ENCODE measurements at places on chromosomes 12 and 14. TPM values are rescaled to one million over a fixed set of nuclear protein-coding genes. Genes with fewer than 3 reads are reported as not detected.
A peak's percentile ranks its signal among the peaks of the same experiment; 100 is the strongest.

DICER1 gene
- total RNA-seq: 127 TPM

DNA sequence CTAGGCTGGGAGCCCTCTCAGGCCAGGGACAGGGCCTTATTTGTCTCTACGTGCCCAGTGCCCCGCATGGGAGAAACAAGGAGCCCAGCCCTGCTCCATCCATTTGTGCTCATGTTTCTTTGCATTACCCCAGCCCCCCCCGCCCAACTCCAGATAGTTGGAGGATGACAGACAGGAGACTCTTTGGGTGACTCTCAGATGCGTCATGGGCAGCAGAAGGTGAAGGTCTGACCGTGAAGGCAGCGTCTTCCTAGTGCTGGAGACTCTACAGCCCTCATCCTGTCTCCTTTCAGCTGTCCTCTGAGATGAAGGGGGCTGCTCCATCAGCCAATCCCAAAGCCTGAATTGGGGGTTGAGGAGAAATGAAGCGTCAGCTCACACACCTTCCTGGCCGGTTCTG, 283 bp upstream of the PSMB11 start:
- no peak for DNase-seq

TAS2R20 gene
- 3.8 TPM for total RNA-seq

- no peak for DNase-seq
These were observed 126.0 kb upstream of the COCH start for GRCh38 chr14:30748343-30748742.

CCNB1IP1 gene
- total RNA-seq: 122 TPM

- no peak for DNase-seq
These were observed 62.0 kb upstream of the PYGL start for GRCh38 chr14:51006324-51006723.

DNA sequence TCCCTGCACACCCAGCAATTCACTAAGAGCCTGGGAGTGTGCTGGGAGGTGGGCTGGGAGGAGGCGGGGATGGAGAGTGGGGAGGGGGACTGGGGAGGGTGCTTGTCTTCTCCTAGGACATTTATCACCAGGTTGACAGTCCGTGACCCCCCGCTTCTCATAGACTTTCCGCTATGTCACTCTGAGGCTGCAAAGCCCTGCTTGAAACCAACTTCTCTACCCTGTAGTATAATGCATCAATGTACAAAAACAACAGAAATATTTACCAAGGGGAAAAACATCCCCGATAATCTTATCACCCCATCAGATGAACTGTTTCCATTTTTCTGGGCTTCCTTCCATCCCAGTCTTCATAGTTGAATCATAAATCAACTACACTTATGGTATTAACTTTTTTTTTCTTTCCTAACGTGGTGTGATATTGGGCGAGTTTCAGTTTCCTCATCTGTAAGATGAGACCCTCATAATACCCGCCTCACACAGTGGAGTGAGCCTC, 28.6 kb upstream of the BATF start:
- DNase-seq: no peak

DNA sequence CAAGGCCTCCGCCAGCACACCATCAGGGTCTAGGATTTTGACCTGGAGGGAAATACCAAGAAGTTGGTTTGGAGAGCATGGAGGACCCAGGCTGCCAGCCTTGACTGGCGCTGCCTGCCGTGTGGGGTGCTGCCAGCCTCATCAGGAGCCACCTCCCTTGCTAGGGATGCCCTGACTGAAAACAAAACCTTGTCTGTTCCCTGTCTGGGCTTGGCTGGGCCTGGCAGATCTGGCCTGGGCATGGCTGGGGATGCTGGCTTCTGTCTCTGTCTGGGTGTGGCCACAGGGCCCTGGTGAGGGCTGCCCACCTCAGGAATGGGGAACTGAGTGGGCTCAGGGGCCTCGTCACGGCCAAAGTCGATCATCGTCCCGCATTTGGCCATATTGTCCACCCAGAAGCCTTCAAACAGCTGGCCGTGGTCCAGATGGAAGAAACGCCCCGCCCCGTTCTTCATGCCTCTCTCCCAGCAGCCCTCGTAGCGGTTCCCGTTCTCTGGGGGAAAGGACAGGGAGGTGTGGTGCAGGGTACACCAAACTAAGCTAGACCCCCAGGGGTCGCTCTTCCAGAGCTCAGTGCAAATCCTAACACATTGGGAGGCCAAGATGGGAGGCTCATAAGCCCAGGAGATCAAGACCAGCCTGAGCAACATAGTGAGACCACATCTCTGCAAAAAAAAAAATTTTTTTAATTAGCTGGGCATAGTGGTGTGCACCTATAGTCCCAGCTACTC, 16.5 kb downstream of the MORN3 start:
- DNase-seq: no peak

GRCh38 chr14:92340931-92341330, 18.0 kb downstream of the SLC24A4 start:
- DNase-seq: no peak

DNA sequence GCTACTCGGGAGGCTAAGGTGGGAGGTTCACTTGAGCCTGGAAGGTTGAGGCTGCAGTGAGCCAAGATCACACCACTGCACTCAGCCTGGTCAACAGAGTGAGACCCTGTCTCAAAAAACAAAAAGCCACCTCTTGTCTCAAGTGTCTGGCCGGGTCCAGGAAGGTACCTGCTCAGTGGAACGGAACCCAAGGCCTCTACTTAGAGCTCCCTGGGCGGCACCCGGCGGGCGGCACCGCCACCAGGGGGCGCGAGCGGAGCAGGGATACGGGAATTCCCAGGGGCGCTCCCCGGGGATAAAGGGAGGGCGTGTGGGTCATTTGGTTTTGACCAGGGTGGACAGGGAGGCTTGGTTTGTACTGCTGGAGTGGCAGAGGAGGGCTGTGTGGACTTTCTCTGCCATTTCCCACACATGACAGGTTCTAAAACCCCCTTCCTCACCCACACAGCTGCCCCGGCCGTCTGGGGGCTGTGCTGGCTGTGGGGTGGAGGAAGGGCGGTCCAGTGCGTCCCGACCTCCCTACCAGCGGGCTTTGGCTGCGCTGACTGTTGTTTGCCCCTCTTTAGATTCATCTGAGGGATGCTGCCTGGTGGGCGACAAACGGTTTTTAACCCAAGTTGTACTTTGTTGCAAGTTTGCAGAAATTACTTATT, 91.4 kb downstream of the SETD3 start:
- DNase-seq: peak; percentile 23

Data from progenitor cell of endocrine pancreas (in vitro differentiated cells).